Calu3 (cell line): ENCODE measurements at places on chromosomes 4 and X. TPM values are rescaled to one million over a fixed set of nuclear protein-coding genes. Genes with fewer than 3 reads are reported as not detected.

Gene FAM53A
- 5.3 and 7.3 TPM in 2 replicates for total RNA-seq

DNA sequence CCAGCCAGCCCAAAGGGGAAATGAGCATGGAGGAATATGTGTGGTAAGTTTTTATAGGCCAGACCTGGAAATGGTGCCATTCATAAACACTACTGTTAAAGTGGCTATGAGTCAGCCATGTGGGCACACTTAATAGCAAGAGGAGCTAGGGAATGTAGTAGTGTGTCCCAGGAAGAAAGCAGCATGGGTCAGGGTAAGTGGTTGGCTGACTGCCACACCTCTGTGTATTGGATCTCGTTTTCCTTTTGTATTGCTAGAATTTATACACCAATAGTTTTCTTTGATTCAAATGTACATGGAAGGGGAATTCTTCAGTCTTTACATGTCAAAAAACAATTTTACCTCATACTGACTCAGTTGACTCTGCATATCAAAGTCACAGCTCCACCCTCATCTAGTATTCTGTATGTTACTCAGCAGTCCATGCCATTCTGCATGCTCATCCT is 22.9 kb upstream of the SGMS2 start:
- no peaks in the 10 kb centered on the region for H3K27me3 ChIP-seq
- H3K4me1 ChIP-seq, result peaks cover 22% of the 10 kb centered on the region
- no peak overlapping the region for H3K4me3 ChIP-seq
- no peak for DNase-seq

Gene AFM
- total RNA-seq, result not detected in 2 replicates

- no peak overlapping the region for H3K4me3 ChIP-seq
- peaks cover 6% of the 10 kb centered on the region for H3K27me3 ChIP-seq
- no peaks in the 10 kb centered on the region for H3K36me3 ChIP-seq
- no peaks in the 10 kb centered on the region for H3K4me1 ChIP-seq
- H3K27ac ChIP-seq, result no peak overlapping the region
Observed at GRCh38 chr4:24980064-24980690, 50.6 kb downstream of the LGI2 start.

DNA sequence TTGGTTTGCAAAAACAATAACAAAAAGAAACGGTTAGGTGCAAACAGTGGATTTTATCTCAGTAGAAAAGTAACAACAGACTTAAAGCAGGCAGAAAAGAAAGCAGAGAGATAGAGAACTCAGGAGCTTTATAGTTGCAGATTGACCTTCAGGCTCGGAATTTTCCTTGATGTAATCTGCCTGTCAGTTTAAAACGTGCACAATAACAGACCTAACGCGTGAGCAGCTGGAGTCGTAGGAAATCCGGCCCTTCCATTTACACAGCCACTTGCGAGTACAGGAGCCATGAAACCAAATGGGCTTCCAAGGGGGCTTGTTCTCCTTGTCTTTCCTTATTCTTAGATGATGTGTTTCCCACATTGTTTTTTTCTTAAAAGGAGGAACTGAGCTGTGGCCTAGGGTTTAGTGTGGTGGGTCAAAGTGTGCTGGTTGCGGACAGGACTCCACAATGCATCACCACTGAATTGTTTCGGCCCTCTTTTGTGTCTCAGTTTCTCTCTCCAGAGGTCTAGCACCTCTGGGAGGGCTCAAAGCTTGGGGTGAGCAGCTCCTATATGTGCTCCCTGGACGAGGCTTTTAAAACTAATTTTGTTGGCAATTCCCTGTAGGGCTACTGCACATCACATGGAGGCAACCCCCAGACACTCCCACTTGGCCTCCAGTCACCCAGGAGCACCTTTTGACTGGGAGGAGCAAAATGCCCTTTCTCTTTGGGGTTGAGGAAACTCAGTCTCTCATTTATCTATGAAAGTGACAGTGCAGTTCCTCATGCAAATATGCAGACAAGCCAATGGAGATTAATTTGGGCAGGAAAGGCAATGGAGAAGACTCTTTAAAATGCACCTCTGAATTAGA is 13.9 kb upstream of the MPP1 start:
- H3K27ac ChIP-seq, result no peak overlapping the region
- no peak overlapping the region for H3K4me3 ChIP-seq
- no peaks in the 10 kb centered on the region for H3K4me1 ChIP-seq
- H3K27me3 ChIP-seq, result peaks cover 65% of the 10 kb centered on the region

GRCh38 chr4:157128395-157128794 is 52.4 kb downstream of the GLRB start:
- H3K36me3 ChIP-seq, result no peaks in the 10 kb centered on the region
- H3K4me3 ChIP-seq, result no peak overlapping the region
- H3K4me1 ChIP-seq, result no peaks in the 10 kb centered on the region
- no peak overlapping the region for H3K27ac ChIP-seq

Gene DIPK2B
- total RNA-seq, result not detected in 2 replicates

DNA sequence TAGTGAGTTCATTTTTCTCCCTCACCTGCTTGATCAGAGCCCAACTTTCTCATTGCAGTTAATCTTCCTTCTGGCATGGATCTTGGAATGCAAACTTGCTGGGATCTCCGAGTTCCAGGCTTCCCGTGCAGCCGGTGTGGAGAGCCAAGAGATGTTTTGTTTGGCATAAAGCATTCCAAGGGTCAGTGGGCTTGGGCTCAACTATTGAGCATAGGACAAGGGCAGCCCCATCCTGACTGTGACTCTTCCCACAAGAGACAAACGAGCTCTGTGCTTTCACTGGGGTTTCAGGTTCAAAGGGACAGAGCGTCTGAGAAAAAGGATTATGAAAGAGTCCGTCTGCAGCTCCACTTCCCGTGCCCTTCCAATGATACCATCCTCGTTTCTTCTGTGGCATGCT is 10.5 kb downstream of the TLR7 start:
- H3K4me1 ChIP-seq, result no peaks in the 10 kb centered on the region
- DNase-seq, result no peak
- H3K36me3 ChIP-seq, result no peaks in the 10 kb centered on the region
- peaks cover 10% of the 10 kb centered on the region for H3K27me3 ChIP-seq
- no peak overlapping the region for H3K4me3 ChIP-seq
